Activated T-helper 1 cell treated with anti-CD3 and anti-CD28 coated beads, Interleukin-12 subunit alpha, Interleukin-12 subunit beta, Interleukin-2, Interleukin-4 antibody, amounts not matched to agents 30 ng/mL and 10 ng/mL and 1 ng/mL, durations not matched to agents 14 hours and 24 hours and 36 hours (primary cell): ENCODE measurements at places on chromosomes 7 and 10.

- DNase-seq: no peak
Observed at GRCh38 chr7:51020944-51021343, 238.2 kb upstream of the GRB10 start.

DNA sequence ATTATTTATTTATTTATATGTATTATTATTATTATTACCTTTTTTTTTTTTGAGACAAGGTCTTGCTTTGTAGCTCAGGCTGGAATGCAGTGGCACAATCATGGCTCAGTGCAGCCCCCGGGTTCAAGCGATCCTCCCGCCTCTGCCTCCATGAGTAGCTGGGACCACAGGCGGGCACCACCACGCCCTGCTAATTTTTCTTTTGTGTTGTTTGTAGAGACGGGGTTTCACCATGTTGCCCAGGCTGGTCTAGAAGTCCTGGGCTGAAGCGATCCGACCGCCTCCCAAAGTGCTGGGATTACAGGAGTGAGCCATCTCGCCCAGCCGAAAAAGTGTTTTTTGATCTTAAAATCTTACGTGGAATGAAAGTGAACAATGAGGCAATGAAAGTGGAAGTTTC is 79.4 kb upstream of the C1GALT1 start:
- DNase-seq: no peak

DNA sequence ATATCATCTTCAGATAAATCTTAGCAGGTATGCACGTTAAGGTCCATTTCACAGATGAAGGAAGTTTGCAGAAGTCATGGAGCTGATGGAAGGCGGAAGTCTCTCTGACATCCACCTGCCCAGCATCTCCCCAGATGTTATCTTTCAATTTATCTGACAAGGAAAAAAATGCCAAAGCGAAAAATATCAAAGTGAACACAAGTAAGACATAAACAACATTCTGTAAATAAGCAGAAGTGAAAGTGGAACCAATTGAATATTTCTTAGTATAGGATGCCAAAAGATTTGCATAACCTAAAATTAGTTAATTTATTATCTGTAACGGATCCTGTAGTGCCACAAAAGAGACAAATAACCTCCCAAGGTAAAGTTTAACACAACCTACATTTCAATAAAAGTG is 73.6 kb upstream of the NEBL start:
- DNase-seq: no peak

DNA sequence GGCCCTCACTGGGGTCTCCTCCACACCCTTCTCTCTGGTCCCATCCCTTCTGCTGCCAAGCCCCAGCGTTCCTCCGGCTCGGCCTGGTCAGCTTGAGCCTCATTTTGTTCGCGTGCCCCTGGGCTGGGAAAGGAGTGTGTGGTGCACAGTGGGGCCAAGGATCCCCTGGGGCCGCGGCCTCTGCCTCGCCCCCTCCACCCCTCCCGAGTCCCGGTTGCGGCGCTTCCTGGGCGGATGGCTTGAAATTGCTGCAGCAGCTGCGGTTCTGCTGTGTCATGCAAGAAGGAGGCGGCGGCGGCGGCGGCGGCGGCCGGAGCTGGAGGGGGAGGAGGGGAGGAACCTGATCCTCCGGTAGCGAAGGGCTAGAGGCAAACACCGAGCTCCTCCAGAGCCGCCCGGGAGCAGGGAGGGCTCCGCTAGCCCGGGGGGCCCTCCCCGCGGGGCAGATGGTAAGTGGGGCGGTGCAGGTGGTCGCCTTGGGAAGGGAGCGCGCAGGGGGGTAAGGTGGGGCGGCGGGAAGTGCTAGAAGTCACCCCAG is 217.8 kb upstream of the MKLN1 start:
- DNase-seq: peak; percentile 76

DNA sequence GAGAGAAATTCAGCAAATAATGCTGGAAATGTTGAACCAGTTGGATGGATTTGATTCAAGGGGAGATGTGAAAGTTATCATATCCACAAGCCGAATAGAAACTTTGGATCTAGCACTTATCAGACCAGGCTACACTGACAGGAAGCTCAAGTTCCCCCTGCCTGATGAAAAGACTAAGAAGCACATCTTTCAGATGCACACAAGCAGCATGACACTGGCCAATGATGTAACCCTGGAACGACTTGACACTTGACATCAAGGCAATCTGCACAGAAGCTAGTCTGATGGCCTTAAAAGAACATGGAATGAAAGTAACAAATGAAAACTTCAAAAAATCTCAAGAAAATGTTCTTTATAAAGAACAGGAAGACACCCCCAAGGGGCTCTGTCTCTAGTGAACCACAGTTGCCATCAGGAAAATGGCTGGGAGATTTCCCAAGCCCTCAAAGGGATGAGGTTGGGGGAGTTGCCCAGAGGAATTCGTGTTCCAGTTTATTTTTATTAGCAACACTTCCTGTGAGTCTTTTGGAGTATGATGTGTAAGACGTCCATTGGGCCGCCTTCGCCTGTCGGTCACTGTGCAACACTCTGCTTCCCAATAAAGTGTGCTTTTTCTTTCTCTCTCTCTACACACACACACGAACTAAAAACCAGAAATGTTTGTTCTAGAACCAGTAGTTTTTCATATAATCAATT is 200.0 kb downstream of the HIBADH start:
- no peak for DNase-seq

DNA sequence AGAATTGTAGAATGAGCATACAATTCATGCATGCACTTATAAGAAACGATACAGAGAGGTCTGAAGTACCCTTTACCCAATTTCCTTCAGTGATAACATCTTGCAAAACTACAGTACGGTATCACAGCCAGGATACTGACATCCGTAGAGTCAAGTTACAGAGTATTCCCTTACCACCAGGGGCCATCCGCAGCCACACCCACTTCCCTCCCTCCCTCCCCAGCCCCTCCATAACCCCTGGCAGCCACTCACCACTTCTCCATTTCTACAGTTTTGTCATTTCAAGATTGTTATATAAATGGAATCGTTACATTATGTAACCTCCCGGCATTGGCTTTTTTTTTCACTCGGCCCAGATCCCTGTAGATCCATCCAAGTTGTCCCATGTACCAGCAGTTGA is 113.6 kb upstream of the RET start:
- no peak for DNase-seq

DNA sequence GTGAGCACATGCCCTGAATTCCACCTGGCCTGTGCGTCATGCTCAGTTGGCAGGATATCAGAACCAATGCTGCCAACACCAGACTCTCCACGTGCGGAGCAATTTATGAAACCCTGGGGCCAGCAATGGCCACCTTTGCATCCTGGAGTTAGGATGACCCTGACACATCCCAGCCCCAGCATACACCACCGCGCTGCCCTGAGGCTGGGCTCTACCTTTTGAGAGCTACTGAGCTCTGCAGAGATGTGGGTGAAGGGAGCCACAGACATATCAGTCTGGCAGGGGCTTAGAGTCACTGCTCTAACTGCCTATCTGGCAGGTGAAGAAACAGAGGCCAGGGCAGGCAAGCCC is 41.9 kb downstream of the SYPL1 start:
- no peak for DNase-seq

DNA sequence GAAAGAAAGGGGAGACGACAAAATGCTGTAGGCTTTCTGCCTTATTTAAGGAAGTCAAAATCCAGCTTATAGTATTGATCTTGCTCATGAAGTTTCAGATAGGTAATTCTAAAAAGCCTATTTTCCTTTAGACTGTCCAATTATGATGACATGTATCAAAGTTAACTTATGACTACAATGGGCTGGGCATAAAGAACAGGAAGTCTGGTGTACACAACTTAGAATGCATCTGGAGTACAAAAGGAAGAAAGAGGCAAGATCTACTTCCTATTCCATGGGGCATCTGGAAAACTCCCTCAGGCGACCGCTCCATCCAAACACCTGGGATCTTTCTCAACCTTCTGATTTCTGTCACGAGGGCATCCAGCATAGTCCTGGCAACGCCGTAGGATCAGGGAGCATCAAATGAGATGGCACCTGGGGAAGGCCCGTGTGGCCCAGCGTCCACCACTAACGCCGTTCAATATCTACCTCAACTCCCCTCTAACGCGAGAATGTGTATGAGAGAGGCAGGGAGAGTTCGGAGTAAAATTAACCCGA is 512 bp downstream of the FAM24B start:
- DNase-seq: no peak

DNA sequence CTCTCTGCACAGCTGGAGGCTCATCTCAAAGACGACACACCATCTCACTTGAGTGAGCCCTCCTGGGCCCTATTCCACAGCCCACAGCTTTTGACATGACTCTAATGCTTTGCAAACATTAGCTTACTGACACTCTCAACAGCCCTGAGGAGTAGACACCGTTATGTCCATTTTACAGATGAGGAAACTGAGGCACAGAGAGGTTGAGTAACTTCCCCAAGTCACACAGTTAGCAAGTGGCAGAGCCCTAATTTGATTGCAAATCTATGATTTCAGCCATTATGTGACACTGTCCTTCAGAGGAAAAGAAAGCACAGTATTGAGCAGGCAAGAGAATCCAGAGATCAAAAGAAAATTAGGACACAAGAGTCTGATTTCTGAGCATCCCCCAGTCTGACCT is 16.0 kb downstream of the SLC25A13 start:
- DNase-seq: no peak

- no peak for DNase-seq
Observed at GRCh38 chr10:33483816-33484190, 149.3 kb upstream of the NRP1 start.

- no peak for DNase-seq
Observed at GRCh38 chr7:121730869-121731268, 142.1 kb upstream of the PTPRZ1 start.

GRCh38 chr7:143295870-143296269 is 7.7 kb downstream of the CASP2 start:
- DNase-seq: no peak

DNA sequence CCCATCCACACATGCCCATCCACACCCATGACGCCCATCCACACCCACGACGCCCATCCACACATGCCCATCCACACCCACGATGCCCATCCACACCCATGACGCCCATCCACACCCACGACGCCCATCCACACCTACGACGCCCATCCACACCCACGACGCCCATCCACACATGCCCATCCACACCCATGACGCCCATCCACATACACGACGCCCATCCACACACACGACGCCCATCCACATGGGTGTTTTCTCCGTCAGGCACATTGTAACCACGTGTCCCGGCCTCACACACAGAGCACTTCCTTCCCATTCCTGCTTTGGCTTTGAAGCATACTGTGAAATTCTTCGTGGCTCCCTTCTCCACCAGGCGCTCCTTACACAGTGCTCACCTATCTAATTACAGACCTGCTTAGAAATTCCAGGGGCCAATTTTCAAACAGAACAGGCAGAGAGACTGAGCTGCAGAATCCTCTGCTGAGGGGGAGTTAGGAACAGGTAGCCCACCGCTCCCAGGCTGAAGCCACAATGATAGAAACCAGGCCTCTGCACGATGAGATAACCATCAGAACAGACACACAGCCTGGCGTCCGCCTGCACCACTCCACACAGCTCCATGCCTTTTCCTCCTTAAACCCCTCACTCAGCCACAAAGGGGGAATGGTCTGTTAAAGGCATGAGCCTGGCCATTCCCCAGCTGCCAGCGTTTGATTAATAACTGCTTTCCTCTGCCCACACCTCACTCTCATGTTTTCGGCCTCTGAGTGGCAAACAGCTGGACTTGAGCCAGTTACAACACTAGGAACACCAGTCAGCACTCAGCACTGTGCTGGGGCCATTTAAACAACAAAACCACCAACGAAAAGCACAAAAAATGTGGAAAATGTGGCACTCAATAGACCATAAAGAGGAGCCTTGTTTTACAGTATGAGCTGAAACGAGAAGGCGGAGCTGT is 501.6 kb downstream of the PTPRN2 start:
- no peak for DNase-seq

DNA sequence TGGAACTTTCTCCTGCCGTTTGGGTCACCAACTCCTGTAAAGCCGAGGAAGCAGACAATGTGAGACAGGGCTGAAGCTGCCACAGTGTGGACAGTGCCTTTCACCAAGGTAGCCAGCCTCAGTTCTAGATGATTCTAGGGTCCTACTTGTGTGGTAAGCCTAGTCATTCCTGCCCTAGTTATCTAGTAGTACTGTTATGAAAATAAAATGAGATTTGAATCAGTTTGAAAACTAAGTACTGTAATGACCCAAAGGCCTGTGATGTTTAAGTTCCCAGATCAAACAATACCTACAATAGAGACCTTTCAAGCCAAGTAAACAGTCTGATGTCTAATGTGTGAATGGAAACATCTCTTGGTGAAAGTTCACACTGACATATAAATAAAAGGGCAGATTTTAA is 37.1 kb downstream of the POLL start:
- no peak for DNase-seq

DNA sequence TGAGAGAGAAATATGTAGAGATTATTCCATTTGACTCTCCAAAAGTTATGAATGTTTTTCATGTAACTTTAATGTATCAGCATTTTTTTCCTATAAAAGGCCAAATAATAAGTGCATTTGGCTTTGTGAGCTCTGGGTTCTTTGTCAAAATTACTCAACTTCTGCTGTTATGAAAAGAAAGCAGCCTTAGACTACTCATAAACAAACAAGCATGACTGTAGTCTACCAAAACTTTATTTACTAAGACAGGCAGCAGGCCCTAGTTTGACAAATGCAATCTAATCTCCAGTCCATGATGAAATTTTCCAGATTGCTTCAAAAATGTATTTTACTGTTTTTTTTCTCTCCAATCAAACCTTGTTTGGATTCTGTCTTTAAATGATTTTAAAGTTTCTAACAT is 46.3 kb downstream of the MRPL32 start:
- DNase-seq: no peak

DNA sequence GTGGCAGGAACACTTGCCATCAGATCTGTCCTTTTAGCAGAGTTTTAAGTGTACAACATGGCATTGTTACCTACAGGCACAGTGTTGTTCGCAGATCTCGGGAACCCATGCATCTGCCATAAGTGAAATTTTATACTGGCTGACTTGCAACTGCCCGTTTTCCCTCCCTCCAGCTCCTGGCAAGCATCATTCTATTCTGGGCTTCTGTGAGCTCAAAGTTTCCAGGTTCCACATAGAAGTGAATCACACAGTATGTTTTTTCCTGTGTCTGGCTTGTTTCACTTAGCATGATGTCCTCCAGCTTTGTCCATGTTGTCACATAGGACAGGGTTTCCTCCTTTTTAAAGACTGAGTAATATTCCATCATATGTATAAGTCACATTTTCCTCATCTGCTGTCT is 56.6 kb downstream of the C10orf143 start:
- no peak for DNase-seq

- DNase-seq: no peak
Observed at GRCh38 chr7:117066668-117067067, 113.4 kb downstream of the ST7 start.

GRCh38 chr10:62815381-62816075 is 638 bp downstream of the EGR2 start:
- DNase-seq: no peak

GRCh38 chr10:113644185-113645120 is 19.4 kb downstream of the NRAP start:
- DNase-seq: no peak

GRCh38 chr7:28672397-28672797 is 260.1 kb downstream of the CREB5 start:
- DNase-seq: no peak

DNA sequence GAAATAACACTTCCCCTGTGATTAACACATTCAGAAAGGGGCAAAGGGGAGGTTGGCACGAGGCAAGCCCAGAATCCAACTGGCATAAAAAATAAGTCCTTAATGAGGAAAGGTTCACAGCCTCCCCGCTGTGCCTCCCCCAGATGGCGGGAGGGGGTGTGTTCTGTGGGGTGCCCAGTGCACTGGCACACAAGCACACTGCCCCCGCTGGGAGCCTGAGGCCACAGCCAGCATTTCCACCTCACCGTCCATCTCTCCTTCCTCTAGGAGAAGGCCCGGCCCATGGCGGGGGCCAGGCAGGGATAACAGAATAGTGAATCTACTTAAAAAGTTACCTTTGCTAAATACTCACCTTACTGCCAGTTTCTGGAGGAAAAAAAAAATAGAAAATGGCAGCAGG is 43.2 kb downstream of the PRKAG2 start:
- DNase-seq: no peak
